ENCODE measurements at places on chromosomes 2 and 18. TPM values are rescaled to one million over a fixed set of nuclear protein-coding genes. Genes with fewer than 3 reads are reported as not detected.

DNA sequence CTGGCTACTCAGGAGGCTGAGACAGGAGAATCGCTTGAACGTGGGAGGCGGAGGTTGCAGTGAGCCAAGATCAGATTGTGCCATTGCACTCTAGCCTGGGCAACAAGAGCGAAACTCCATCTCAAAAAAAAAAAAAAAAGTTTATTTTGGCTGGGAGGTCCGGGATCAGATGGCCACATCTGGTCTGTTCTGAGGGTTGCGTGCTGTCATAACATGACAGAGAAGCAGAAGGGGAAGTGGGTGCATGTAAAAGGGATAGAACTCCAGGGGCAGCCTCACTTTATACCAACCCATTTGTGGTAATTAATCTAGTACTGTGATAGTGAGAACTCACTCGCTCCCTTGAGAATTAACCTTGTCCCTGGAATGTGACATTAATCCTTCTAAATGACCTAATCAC lies 101.2 kb downstream of the PTPN4 start:
- no peak for DNase-seq

DNA sequence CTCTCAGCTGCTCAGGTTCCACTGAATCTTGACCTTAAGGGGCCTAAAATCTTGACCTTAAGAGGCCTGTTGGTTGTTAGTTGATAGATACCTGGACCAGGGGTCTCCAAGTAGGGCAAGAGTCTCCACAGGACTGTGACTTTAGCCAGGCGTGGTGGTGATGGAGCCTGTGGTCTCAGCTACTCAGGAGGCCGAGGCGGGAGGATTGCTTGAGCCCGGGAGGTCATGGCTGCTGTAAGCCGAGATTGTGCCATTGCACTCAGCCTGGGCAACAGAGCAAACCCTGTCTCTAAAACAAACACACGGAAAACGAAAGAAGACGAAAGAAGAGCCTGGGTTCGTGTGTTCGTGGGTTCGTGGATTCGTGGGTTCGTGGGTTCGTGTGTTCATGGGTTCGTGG lies 120.2 kb upstream of the CTDP1 start:
- DNase-seq = no peak

- no peak for DNase-seq
Observed at GRCh38 chr2:65681503-65681902, 249.1 kb upstream of the SPRED2 start.

- no peak for DNase-seq
Observed at GRCh38 chr2:133193544-133194361, 374.5 kb downstream of the NCKAP5 start.

DNA sequence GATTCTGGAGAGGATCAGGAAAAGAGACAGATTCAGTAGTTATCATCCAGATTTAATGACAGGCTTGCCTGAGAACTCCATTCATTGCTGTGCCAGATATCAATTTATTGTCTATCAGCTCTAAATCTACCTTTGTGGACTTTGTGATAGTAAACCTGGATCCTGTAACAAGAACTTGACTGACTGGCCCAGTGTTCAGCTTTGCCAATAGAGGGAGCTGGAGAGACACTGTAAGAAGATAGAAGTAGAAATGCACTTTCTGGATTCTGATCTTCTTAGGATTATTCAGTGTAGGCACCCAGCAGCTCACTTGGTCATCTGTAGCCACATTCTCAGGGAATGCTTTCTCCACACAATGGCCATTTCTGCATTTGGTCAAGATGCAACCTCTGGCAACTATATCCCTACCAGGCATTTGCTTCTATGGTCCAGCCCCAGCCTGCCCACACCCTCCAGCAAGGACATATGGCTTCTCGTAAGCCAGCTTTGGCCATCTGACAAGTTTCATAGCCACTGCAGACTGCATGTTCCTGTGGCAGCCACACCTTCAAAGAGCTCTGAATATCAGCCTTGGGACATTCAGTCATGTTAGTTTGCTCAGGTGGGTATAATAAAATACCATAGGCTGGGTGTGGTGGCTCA lies 6.1 kb upstream of the SERPINB8 start:
- no peak for DNase-seq

GRCh38 chr2:2270808-2271415 lies 60.2 kb downstream of the MYT1L start:
- DNase-seq = no peak

DNA sequence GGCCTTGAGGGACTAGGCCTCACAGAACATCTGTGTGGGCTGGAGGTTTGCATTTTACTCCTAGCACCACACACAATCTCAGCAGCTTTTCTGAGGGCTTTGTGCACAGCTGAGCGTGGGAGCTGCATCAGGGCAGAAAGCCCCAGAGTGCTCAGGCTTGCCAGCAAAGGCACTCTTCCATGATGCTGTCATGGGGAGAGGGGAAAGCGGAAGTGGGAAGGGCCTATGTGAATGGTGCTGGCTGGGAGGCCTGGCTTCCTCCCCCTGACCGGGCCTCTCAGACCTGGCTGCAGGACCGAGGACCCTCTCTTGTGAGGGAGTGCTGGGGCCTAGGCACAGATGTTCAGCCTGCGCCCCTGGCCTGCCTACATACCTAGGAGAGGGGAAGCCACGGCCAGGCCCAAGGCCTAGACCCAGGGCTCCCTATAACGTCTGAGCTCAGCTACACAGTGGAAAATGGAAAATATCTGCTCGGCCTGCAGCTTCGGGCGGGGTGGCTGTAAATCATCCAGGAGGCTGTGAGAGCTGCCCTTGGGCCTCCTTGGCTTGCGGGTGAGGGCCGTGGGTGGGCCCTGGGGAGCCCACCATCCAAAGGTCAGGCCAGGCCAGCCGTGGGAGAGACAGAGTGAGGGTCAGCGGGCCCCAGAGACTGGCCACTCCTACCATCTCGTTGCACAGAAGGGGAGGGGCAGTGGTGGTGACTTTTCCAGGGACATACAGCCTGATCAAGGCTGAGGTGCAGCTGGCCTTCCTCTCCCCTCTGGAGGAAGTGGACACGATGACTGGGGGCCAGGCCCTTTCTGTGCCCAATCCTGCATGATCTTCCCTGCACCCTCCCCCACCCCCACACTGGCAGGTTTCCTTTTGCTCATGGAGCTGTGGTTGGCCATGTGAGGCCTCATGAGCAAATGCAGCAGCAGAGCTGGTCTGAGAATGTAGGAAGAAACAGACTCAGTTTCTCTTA lies 22.8 kb downstream of the GLI2 start:
- peak; percentile 21 for DNase-seq

DNA sequence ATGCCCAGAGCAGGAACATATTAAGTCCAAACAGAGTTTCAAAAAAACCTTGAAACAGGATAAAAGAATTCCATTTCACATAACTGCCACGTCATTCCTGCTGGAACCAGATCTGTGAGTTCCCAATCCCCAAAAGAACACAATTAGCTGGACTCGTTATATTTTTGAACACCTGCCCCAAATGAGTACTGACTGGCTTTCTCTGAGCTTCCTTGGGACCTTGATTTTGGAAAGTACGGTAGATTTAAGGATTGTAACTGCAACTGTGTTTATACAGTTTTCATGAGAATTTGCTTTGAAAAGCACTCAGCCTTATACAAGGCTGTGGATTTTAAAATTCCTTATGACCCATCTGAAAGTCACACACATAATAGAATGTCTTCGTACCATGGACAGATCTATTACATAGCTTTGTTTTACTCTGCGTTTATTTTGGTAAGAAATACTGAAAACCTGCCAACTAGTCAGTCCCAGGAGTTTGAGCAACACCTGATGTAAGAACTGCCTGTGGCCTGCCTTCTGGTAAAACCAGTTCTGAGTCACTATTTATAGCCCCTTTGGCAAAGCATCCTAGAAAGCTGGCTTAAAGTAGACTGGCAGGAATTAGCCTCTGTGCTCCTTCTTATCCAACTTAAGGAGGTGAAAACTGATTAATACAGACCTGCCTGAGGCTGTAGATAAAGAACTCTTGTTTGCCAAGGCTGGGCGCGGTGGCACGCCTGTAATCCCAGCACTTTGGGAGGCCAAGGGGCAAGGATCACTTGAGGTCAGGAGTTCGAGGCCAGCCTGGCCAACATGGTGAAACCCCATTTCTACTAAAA lies 48.1 kb downstream of the MERTK start:
- no peak for DNase-seq

- DNase-seq = no peak
Observed at GRCh38 chr2:96547731-96548171, 11.2 kb downstream of the ARID5A start.

DNA sequence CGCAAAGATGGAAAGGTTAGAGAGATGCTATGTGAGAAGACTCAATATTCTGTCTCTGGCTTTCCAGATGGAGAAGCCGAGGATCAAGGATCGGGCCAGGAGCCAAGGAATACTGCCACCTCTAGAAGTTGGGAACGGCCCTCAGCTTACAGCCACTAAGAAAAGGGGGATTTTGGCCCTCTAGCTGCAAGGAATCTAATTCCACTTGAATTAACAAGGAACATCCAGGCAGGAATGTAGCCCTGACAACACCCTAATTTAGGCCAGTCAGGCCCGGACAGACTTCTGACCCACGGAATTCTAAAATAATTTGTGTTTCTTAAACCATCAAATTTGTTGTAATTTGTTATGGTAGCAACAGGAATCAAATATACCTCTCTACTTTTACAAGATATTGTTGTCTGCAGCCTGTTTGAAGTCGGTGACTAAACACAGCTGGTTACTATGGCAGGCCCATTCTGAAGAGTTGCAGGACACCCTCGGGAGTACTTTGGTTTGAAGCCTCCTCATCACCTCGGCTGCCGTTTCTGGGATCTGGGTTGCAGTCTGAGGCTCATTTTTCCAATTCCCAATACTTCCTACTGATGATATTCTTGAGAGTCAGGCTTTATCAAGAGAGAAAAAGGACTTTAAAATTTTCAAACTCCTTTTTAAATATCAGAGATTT lies 1131.2 kb downstream of the TSN start:
- no peak for DNase-seq

- no peak for DNase-seq
Observed at GRCh38 chr2:12728221-12728777, 11.6 kb downstream of the TRIB2 start.

DNA sequence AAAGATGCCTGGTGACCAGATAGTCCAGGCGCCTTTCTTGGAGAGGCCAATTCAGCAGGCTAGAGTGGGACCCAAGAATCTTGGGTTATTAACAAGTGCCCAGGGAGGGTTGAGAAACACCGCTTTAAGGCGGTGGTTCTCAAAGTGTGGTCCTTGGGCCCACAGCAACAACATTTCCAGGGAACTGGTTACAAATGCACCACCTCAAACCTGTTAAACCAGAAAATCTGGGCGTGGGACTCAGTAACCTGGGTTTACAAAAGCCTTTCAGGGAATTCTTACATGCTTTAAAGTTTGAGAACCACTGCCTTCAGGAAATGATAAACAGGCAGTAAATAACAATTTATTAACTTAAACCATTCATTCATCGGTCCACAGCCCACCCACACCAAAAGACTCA lies 92.5 kb downstream of the SP3 start:
- no peak for DNase-seq

DNA sequence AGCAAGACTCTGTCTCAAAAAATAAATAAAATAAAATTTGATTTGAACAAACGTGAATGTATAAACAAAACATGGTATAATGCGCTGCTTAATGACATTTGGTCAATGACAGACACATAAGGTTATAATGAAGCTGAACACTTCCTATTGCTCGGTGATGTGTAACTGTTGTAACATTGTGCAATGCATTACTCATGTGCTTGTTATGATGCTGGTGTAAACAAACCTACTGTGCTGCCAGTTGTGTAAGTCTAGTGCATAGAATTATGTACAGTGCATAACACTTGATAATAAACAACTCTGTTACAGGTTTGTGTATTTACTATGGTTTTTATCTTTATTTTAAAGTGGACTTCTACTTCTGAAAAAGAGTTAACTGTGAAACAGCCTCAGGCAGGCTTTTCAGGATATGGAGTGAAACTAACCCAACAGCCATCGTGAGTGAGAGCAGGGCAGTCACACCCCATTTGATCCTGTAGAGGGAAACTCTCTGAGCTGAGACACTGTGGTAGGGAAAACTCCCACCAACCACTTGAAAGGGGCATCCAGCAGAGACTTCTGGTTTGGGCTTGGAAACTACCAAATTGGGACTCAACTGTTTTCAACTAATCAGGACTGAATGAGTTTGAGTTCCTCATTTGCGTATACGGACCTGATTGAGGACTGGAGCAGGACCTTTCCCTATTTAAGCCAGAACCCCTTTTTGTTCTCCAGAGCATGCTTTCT lies 8.7 kb upstream of the RPRD1A start:
- DNase-seq = no peak

DNA sequence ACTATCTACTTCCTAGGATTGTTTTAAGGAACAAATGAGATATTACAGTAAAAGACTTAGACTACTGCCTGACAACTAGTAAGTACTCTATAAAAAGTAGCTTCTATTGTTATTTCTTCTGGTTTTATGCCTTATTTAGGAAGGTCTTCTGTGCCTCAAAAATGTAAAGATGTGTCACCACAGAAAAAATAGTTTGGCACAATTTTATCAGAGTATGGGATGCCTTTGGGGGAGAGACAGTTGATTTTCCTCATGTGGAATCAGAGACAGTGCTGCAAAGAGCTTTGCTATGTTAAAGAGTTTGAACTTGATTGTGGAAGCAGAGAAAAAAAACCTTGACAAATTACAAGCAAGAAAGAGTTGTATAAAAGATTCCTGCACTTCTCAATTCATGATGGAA lies 98.4 kb downstream of the EHBP1 start:
- no peak for DNase-seq

- no peak for DNase-seq
Observed at GRCh38 chr2:226883296-226883795, 47.5 kb downstream of the RHBDD1 start.

DNA sequence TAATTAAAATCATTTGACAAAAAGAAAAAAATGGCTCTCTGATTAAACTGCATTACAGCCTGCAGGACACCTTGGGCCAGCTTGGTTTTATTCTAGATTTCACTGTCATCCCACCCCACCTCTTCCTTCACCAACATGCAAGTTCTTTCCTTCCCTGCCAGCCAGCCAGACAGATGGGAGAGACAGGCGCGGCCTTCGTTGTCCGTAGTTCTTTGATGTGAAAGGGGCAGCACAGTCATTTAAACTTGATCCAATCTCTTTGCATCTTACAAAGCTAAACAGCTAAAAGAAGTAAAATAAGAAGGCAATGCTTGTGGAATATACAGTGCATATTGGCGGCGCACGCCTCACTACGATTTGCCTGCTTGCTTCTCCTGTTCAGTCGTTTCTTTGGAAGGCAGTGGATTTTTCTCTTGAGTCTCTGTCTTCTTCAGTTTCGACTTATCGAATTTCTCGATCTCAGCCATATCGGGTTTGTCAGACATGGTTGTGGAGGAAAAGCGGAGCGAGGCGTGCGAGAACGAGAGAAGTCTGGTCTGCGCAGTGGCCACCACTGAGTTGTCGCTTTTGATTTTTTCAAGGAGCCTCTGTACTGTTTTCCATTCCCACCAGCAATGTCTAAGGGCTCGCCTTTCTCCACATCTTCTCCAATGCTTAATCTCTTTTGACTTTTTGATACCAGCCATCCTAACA lies 22.4 kb downstream of the COLEC11 start:
- no peak for DNase-seq

Gene HRH4
- not detected for total RNA-seq

Gene ZNF514
- 11.0 TPM for total RNA-seq

Gene NTSR2
- 0.28 TPM for total RNA-seq

Gene SERPINB3
- not detected for total RNA-seq

Gene GPR45
- total RNA-seq = not detected

Gene RPIA
- total RNA-seq = 9.6 TPM

Gene CD8A
- 2.4 TPM for total RNA-seq

Gene CIAO1
- 117 TPM for total RNA-seq

Measured in omental fat pad (tissue), 4 donors.